ENCODE measurements at places on chromosomes 5 and 9.

GRCh38 chr5:146203872-146204192 is 427 bp downstream of the RBM27 start:
- no peak for DNase-seq

- DNase-seq: no peak
Measured at GRCh38 chr5:132825834-132826391, 4.5 kb downstream of the SHROOM1 start.

DNA sequence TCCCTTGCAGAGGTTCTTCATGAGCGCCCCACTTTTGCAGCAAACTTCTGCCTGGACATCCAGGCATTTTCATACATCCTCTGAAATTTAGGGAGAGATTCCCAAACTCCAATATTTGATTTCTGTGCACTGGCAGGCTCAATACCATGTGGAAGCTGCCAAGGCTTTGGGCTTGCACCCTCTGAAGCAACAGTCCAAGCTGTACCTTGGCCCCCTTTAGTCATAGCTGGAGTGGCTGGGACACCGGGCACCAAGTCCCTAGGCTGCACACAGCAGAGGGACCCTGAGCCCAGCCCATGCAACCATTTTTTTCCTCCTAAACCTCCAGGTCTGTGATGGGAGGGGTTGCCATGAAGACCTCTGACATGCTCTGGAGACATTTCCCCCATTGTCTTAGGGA is 74.7 kb downstream of the ZFAND5 start:
- no peak for DNase-seq

- DNase-seq: no peak
Measured at GRCh38 chr5:43680286-43680685, 77.3 kb downstream of the NNT start.

GRCh38 chr5:122879076-122879475 is 33.7 kb downstream of the SNX24 start:
- no peak for DNase-seq

DNA sequence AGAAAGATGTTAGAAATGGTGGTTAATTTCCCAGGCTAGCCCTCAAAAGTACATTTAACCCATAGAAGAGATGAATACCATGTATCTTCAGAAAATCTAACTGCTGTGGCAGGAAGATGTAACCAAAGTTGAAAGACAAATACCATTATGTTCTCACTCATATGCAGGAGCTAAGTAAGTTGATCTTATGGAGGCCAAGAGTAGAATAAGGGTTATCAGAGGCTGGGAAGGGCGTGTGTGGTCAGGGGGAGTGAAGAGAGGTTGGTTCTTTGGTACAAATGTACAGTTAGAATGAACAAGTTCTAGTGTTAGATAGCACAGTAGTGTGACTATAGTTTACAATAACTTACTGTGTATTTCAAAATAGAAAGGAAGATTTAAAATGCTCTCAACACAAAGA is 61.7 kb downstream of the CDC14B start:
- DNase-seq: no peak

DNA sequence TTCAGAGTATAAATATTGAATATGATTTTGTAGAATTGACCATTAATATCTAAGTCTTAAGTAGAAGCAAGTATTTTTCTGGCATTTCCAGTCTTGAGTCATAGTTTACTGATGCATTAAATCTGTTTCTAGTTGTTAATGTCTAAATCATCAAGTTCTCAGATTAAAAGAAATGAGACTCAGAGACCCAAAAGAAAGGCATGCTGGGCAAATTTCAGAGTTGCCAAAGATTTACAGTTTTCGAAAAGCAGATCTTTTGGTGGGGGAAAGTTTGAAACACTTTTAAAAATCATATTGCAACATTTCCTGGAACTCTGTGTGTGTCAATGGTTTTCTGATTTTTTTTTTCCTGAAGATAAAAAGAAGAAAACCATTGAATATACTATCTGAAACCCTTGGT is 60.9 kb downstream of the ANKRD55 start:
- DNase-seq: no peak

DNA sequence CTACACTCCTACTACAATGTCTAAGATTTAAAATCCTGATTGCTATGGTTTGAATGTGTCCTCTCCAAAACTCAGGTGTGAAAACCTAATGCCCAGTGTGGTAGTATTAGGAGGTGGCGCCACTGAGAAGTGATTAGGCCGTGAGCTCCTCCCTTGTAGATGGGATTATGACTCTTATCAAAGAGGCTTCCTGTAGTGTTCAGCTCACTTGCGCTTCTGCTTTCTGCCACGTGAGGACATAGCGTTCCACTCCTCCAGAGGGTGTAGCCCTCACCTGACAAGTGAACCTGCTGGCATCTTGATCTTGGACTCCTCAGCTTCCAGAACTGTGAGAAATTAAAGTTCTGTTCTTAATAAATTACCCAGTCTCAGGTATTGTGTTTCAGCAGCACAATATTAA is 33.0 kb upstream of the WHRN start:
- peak; percentile 1 for DNase-seq

GRCh38 chr5:41610386-41610785 is 100.0 kb upstream of the PLCXD3 start:
- DNase-seq: no peak

- DNase-seq: no peak
Measured at GRCh38 chr9:123710299-123710698, 219.6 kb downstream of the DENND1A start.

DNA sequence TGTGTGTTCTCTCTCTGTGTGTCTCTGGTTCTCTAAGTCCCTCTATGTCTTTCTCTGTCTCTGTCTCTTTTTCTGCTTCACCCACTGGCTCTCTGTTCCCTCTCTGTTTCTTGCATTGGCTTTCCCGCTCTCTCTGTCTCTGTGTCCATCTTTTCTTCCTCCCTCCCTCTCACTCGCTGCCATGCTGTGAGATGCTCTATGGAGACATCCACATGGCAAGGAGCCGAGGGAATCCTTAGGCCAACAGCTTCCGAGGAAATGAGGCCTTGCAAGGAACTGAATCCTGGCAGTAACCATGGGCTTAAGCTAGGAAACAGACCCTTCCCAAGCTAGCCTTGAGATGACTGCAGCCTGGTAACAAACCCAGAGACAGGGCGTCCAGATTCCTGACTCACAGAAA is 117.3 kb downstream of the BRINP1 start:
- DNase-seq: no peak

DNA sequence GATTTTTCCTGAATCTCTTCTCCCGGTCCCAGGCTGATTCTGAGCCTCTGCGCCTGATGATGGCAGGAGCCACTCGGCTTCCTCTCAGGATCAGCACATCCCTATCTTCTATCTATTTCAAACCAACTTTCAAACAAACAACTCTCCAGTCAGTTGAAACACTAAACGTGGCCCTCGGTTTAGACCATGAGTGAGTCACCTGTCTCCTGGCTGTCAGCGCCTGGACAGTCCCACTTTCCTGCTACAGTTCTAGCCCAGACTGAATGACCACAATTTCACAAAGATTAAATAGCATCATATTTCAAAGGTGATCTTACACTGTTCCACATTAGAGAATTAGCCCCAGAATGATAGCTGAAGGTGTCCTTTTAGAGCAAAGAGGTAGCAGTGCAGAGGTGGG is 6.2 kb downstream of the SLC6A19 start:
- no peak for DNase-seq
